Hematopoietic multipotent progenitor cell treated with erythropoietin and hydrocortisone succinate and interleukin-3 and kit ligand, for 6 days (in vitro differentiated cells): ENCODE measurements at places on chromosomes 6 and 20.
A peak's percentile ranks its signal among the peaks of the same experiment; 100 is the strongest.

DNA sequence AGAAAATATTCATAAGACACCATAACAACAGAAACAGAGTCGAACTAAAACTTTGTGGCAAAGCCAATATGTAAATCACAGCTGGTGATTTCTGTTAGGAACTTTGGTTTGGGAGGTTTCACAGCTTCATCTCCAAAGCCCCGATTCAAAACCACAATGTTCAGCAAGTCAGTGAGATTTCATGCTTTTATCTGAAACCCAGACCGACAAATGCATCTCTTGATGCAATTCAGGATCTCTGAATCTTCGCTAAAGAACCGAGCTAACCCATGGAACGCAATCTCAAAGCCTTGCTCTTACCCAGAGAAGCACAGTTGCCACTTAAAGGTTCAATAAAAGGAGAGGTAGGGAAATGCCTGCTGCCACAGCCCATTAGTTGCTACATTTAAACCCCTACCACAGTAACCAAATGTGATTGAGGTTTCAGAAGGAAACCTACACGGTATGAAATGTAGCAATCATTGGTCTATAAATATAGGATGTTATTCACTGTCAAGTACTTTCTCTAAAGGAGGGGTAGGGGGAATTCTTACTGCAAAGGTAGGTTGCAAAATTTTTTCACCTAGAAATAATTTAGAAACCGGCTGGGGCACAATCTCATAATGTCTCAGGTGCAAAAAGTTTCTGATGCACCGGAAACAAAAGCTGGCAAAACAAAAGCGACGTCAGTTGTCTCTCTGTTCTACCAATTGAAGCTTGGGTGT lies 381.0 kb upstream of the ARID1B start:
- peak; percentile 8 for DNase-seq

DNA sequence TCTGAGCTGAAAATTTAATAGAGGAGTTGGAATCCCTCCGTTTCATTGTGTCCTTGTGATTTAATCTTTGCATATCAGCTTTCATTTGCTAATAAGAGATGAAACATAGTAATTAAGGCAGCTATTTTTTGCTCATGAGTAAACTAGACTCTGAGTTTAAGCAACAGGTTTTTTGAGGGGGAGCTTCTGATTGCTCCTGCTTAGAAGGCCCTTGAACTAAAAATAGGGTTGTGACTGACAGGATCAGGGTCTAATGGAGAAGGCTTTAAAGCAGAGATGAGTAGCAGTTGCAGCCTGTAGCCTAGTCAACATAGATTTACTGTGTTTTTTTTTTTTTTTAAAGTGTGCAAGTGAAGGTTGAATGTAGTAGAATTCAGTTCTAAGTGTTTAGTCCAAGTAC lies 17.4 kb downstream of the HSF2 start:
- no peak for DNase-seq

- peak; percentile 30 for DNase-seq
Observed at GRCh38 chr6:152748843-152749242, 1.8 kb upstream of the VIP start.

DNA sequence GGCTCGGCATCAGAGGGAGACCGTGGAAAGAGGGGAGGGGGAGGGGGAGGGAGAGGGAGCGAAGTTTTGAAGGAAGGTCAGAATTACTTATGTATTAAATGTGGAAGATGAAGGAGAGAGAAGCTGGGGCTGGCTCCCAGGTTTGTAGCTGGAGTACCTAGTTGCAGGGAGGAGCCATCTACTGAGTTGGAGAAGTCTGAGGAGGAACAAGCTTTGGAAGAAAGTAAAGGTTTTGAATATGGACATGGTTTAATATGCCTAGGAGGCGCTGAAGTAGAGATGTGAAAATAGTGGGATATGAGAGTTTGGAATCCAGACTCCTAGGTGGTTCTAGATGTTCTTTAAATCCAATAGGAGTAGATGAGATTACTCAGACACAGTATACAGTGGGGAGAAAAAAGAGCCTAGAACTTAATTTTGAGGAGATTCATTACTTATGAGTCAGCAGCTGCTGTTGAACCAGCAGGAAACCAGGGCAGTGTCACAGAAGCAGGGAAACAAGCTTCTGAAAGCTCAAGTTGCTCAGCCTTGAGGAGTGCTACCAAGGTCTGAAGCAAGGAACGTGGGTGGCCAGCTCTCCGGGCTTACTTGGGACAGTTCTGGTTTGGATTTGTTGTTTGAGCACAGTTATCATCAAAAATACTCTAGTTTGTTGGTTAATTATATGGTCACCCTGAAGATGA lies 149.3 kb downstream of the UTRN start:
- no peak for DNase-seq

DNA sequence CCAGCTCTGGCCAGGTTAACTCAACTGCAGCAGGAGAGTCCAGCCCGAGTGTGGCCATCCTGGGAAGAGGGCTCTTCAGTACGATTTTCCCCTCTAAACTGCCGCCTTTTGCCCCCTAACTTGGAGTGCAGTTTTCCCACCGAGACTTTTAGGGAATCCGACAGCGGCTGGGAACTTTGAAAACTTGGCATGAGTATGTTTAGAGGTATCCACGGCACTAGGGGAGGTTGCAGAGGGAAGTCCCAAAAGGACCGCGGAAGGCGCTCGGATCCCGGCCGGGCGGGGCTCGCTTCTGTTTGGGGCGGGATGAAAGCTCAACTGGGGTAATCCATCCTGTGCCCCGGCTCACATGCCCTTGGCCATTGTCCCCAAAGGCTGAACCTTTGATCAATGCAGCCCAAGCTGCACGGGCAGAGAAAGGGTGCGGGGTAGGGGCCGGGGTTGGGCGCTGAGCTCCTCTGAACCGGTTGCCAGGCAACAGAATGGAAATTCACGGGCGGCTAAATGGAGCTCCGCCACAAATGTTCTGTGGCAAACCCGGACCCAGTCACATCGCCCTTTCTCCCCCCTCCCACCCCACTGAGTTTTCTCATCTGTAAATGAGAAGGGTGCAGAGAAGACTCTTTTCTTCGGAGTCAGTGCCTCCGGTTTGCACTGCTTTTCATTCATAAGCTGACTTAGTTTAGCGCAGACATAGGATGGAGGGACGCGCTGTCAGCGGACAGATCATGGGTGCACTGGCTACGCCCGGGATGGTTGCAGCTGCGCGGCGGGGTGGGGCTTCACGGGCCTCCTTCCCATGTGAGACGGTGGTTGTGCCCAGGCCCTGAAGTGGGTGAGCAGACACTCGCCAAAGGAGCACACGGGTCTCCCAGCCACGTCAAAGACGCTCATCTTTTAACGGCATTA lies 2.3 kb downstream of the BMP6 start:
- peak; percentile 45 for DNase-seq

- DNase-seq, result no peak
Observed at GRCh38 chr20:47857569-47858464, 72.5 kb upstream of the SULF2 start.

GRCh38 chr20:23358923-23359593 lies 2.9 kb upstream of the GZF1 start:
- DNase-seq, result peak; percentile 54

- no peak for DNase-seq
Observed at GRCh38 chr20:39903806-39904465, 785.1 kb downstream of the MAFB start.

GRCh38 chr6:2054516-2055067 lies 190.8 kb downstream of the GMDS start:
- no peak for DNase-seq

DNA sequence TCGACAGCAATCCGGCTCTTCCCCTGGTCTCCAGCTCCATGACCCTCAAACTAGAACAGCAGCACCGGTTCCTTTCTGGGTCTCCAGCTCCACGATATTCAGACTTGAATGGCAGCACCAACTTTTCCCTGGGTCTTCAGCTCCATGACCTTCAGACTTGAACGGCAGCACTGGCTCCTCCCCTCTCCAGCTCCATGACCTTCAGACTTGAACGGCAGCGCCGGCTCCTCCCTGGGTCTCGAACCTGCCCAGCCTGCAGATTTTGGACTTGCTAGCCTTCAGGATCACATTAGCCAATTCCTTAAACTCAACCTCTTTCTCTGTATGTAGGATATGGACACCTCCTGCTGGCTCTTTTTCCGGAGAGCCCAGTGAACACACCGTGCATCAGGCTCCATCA lies 350.9 kb downstream of the PREX1 start:
- no peak for DNase-seq
